Activated CD8-positive, alpha-beta memory T cell treated with anti-CD3 and anti-CD28 coated beads for 4 hours (primary cell): ENCODE measurements at places on chromosomes 7 and 10.

DNA sequence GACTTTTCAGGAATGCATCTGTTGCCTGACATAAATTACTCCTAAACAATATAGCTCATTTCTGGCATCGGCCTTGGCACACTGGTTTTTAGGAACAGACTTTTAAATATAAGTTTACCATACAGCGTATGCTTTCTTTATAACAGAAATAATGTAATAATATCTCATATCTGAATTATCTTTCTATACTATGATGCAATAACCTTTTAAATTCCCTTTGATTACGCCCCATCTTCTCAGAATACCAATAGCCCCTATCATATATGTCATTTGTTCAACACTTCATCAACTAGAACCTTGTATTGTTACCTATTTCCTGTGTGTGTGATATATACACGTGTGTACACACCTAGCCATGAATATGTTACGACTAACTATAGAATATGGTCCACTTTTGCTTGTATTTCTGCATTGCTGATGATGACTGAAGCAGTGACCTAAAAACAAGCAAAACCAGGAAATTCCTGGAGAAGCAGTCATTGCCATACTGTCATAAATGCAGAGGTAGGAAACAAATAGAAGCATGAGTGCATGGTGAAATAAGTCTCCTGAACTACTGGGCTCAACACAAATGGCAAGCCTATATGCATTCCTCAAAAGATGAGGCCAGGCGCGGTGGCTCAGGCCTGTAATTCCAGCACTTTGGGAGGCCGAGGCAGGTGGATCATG lies 618.4 kb upstream of the NRP1 start:
- DNase-seq: no peak

DNA sequence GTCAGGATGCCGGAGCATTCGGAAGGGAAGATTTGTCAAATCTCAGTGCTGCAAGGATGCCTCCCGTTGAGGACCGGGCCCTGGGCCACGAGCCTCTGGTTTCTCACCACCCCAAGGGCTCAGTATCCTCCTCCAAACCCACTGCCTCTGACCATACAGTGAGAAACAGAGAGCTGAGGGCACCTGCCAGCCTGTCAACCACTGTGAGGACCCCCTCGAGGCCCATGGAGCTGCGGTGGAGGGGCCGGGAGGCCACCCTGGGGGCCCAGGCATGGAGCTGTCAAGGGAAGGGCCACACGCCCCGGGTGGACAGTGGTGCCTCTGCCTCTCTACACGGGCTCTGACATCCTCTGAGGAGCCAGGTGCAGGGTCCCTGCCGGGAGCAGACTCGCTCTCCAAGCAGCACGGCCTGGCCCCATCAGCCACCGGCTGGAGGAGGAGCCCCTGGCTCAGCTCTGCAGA lies 248.0 kb upstream of the TCERG1L start:
- no peak for DNase-seq

- DNase-seq: no peak
Measured at GRCh38 chr10:95543459-95543858, 17.7 kb downstream of the SORBS1 start.

DNA sequence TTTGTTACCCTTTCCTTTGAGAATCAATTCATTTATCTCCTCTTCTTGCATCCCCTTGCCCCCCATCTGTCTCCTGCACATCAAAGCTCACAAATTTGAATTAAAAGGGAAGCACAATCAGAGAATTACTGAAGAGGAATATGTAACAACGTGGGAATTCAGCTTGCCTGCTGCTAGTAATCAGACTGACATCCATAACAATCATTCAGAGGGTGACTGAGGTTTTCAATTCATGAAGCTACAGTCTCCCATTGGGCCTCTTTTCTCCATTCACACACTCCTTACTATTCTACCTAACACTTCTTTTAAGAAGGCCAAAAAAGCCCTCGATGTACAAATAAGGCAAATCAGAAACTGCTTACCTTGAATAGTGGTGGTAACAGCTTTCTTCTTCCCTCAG lies 24.3 kb upstream of the DNA2 start:
- no peak for DNase-seq

DNA sequence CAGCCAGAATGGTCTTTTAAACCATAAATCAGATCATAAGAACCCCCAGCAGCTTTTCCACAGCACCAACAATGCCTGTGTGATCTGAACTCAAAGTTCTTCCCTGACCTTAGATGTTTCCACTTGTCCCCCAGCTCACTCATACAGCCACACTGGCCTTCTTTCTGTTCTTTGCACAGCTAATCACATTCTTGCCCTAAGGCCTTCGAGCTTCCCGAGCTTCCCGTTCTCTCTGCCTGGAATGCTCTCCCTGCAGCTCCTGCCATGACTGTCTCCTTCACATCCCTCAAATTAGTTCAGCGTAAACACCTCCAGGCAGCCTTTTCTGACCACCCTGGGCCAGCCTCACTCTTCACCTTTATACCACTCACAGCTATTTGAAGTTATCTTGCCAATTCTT lies 166.8 kb upstream of the NFE2L3 start:
- no peak for DNase-seq

DNA sequence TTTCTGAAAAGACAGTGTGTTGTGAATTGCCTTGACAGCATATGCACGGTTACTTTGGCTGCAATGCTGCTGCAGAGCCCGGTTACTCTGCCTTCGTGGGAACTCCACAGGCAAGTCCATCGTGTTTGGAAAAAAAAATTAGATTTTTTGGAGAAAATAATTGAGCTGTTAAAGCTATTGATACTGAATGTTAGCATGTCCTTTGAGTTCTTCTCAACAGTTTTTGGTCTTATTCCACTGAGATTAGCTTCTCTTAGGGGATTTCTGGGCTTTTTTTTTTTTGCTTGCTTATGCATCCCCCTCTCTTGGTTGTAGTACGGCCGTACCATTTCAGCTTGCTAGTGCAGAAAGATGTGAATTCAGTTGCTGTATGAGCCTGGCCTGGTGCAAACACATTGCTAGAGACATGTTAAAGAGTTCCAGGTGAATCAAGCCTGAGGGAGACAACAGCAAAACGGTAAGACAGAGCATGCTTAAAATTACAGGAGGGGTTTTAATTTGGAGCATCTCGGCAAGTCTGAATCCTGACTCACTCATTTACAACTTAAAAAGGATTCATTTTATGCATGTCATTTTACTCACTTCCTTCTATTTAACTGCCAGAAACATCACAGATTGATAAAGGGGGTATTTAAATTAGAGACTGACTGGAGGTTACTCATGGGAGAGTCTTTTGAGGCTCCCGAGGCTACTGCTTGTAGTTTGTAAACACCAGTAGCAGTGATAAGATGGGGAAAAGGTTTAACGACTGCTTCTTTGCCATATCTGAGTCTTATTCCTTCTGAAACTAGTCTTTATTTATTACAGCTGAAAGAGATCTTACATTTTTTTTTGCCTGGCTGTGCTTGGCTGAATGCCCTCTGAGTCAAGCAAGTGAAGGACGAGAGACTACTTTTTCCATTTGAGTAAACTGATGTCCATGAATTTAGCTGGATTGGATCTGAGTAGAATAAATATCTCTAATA lies 113.7 kb downstream of the CDK14 start:
- DNase-seq: no peak
